Foreskin fibroblast (primary cell): ENCODE measurements at places on chromosomes 6 and 20.

GRCh38 chr6:50056242-50056641, 6.5 kb upstream of the DEFB112 start:
- DNase-seq = no peak

DNA sequence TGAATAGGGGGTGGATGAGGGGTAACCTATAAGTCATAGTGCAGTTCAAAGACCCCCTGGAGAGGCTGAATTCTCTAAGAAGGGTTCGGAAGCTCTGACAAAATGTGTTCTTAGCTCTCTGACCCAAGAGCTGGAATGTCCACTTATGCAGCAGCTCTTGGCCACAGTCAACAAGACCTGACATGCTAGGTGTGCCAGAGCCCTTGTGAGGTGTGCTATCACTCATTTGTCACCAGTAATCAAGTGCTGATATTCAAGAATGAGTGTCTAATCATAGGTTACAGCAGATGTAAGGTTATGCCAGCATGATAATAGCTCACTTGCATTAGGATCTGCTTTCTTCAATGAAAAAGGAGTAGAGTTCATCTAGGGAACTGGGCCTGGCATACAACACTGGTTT, 28.1 kb downstream of the TOMM6 start:
- no peak for DNase-seq

GRCh38 chr20:17358854-17359253, 132.0 kb downstream of the PCSK2 start:
- DNase-seq = no peak

- peak; percentile 53 for DNase-seq
These were observed 7.0 kb upstream of the FOXF2 start for GRCh38 chr6:1382331-1382882.

DNA sequence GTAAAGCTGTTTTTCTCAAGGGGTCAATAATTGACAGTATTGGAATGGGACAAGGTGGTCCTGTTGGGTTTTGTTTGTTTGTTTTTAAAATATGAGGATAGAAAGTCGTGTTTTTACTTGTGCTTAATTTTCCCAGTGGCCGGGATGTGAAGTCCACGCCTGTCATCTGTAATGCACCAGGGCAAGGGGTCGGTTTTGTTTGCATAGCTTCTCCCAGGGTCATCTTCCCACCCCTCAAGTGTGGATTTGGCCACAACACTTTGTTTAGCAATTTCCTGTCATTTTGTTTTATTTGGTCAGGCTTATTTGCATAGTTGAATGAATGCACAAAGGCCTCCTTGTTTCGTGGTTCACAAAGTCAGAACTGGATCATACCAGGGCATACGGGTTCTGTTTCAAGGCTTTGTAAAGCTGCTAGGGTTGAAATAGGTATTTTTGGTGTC, 29.8 kb downstream of the SYNJ2 start:
- DNase-seq = no peak

DNA sequence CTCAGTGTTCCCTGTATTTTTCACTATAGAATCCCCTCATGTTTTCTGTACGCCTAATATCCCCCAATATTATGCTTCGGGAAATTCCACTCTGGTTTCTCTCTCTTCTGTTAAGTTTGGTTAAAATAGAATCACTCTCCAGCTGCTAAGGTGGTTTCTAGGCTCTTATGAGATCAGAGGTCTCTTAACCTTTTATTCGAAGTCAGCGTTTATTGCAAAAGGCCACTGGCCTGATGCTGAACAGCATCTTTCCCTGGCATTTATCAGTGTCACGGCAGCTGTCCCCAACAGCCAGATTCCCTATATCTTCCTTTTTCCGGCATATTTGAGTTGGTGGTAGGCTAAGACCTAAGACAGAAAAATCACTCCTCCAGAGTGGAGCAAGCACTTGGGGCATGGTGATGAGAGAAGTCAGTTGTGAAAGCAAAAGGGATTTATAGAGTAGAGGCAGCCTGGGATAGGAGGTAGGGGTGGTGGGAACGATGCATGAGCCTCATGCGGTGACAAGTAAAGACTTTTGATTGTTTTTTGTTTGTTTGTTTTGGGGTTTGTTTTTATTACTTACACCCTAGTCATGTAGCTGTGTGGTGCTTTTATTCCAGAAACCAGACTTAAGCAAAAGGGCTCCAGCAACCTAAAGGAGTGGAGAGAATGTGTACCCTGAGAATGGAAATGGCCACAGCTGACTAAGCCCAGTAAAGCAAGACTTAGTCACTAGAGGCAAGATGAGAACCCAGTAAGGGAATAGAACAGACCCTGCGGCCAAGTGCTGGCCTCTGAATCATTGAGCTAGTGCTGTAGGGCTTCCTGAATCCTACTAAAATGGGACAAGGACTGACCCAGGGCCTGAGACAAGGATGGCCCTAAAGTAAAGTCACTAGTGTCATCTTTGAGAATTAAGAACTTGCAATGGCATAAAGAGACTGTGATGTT, 233.0 kb upstream of the PRND start:
- DNase-seq = peak; percentile 89

GRCh38 chr6:130815200-130816071, 11.8 kb upstream of the SMLR1 start:
- DNase-seq = no peak

- DNase-seq = no peak
These were observed 277.0 kb upstream of the PTCHD4 start for GRCh38 chr6:48388044-48388443.

DNA sequence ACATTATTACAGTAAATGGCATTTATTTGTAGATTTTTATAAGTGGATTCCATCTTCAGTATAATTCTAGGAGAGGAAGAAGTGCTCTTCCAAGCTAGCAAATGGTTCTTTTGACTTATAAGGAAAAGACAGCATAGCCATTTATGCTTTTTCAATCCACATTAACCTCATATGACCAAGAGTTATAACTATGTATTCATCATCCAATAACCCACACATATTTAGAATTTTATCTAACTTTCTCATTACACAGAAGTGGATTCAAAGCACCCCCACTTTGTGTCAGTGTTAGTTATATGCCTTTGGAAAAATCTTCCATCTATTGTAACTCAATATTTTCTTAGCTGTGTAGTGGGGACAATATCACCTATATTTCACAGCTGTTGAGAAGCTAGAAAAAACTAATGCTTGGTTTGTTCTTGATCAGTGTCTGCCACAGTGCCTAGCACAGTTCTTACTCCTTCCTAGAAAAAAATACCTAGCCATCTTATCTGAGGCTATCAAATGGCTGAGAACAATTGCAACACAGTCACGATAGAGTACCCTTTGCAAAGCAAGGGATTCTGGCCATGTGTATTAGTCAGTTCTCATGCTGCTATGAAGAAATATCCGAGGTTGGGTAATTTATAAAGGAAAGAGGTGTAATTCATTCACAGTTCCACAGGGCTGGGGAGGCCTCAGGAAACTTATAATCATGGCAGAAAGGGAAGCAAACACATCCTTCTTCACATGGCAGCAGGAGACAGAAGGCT, 986.3 kb downstream of the TFAP2A start:
- DNase-seq = peak; percentile 52

DNA sequence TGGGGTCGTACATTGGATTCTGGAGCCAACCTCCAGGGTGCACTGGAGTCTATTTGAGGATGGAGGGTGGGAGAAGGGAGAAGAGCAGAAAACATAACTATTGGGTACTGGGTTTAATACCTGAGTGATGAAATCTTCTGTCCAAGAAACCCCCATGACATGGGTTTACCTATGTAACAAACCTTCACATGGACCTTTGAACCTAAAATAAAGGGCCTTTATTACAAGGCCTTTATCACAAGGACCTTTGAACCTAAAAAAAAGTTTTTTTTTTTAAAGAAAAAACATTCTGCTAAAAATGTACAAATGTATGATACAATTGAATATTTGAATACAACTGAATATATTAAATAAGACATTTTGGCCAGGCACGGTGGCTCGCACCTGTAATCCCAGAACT, 38.1 kb upstream of the ZNF133 start:
- no peak for DNase-seq
